Esophagus muscularis mucosa (tissue), 4 donors: ENCODE measurements at places on chromosomes 7 and 10. TPM values are rescaled to one million over a fixed set of nuclear protein-coding genes. Genes with fewer than 3 reads are reported as not detected.
A peak's percentile ranks its signal among the peaks of the same experiment; 100 is the strongest.

The AKR1D1 gene
- not detected for total RNA-seq

The P4HA1 gene
- 16.7 TPM for total RNA-seq

The PNLIPRP1 gene
- total RNA-seq = not detected

The NRBF2 gene
- total RNA-seq = 11.4 TPM

GRCh38 chr7:2355705-2356008, 1.0 kb downstream of the EIF3B start:
- H3K27me3 ChIP-seq = no peaks in the 10 kb centered on the region
- H3K4me3 ChIP-seq = peak overlapping the region; percentile 90
- H3K36me3 ChIP-seq = peaks cover 22% of the 10 kb centered on the region
- peaks cover 64% of the 10 kb centered on the region for H3K4me1 ChIP-seq
- no peak for DNase-seq
- peak overlapping the region; percentile 93 for H3K27ac ChIP-seq

DNA sequence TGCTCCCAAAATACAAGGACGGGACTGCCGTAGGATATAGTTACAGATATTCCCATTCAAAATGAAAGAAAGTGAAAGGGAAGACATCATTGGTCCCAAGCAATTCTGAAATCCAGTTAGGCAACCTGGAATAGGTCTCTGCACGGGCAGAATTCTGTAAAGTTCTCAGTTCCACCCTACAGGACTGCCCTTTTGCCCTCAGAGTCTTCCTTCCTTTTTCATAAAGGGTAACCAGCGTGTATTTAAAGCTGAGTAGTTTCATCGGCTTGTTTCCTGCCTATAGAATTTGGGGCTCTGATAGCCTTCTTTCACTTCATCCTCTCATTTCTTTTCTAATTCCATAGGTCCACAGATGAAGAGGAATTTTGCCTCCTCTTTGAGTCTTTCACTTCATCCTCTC, 20.0 kb downstream of the COPG2 start:
- no peaks in the 10 kb centered on the region for H3K27me3 ChIP-seq
- H3K27ac ChIP-seq = no peak overlapping the region
- no peak overlapping the region for H3K4me3 ChIP-seq
- no peaks in the 10 kb centered on the region for H3K4me1 ChIP-seq

GRCh38 chr10:118903251-118903650, 126.3 kb upstream of the NANOS1 start:
- no peak overlapping the region for H3K4me3 ChIP-seq
- no peaks in the 10 kb centered on the region for H3K27me3 ChIP-seq
- no peaks in the 10 kb centered on the region for H3K36me3 ChIP-seq
- DNase-seq = peak; percentile 91
- H3K4me1 ChIP-seq = peaks cover 6% of the 10 kb centered on the region
- no peak overlapping the region for H3K27ac ChIP-seq

DNA sequence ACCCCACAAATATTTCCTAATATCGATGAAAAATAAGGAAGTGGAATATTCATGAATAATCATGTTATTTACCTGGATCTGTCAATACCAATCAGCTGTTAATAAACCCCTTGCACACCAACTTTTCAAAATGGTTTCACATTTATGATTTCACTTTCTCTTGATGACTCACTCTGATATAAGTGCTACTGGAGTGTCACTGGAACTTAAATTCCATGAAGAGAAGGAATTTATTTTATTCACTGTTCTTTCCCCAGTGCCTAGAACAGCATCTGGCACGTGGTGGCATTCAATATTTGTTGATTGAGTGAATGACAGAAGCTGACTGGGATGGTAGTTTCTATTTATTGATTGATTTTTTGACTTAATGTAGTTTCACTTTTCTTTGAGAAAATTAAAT, 3.5 kb upstream of the ENO4 start:
- H3K27me3 ChIP-seq = no peaks in the 10 kb centered on the region
- no peaks in the 10 kb centered on the region for H3K36me3 ChIP-seq
- peaks cover 6% of the 10 kb centered on the region for H3K4me1 ChIP-seq
- H3K27ac ChIP-seq = no peak overlapping the region

DNA sequence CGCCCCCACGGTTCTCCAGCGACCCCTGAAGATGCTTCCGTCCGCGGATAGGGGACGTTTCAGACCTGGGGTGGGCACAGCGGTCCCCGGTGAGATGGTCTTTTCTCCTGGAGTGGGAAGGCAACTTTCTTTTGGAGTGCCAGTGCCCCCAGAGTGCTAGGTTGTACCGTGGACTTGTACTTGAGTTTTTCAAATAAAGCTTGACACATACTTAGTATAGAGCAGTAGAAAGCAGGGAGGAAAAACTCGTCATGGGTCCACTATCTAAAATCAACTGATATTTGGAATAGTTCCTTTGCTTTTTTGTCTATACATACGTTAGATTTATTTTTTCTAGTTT, 28.4 kb downstream of the RBM20 start:
- no peaks in the 10 kb centered on the region for H3K27me3 ChIP-seq
- H3K36me3 ChIP-seq = no peaks in the 10 kb centered on the region
- H3K4me1 ChIP-seq = peaks cover 13% of the 10 kb centered on the region
- no peak for DNase-seq
- H3K27ac ChIP-seq = peak overlapping the region; percentile 70
- peak overlapping the region; percentile 65 for H3K4me3 ChIP-seq

- no peaks in the 10 kb centered on the region for H3K36me3 ChIP-seq
- DNase-seq = no peak
- no peak overlapping the region for H3K27ac ChIP-seq
Measured at GRCh38 chr10:80365510-80365909, 8.9 kb downstream of the DYDC2 start.

- no peak for DNase-seq
- H3K4me1 ChIP-seq = peaks cover 5% of the 10 kb centered on the region
- H3K27me3 ChIP-seq = no peaks in the 10 kb centered on the region
Measured at GRCh38 chr7:36084485-36085091, 68.5 kb upstream of the EEPD1 start.

- H3K36me3 ChIP-seq = no peaks in the 10 kb centered on the region
- no peak for DNase-seq
- no peak overlapping the region for H3K27ac ChIP-seq
- no peaks in the 10 kb centered on the region for H3K27me3 ChIP-seq
Measured at GRCh38 chr10:3455385-3456334, 283.1 kb upstream of the PITRM1 start.

DNA sequence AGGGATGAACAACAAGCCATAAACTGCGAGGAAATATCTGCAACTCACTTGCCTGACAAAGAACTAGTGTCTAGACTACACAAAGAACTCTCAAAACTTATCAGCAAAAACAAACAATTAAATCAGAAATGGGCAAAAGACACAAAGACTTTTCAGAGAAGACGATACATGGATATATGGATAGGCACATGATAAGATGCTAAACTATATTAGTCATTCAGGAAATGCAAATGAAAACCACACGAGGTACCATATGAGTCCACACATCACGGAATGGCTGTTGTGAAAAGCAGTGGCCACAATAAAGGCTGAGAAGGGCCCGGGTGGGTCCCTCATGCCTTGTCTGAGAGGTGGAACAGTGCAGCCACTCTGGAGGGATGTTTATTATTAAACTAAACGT, 267.8 kb downstream of the WDR37 start:
- H3K4me1 ChIP-seq = no peaks in the 10 kb centered on the region
- H3K4me3 ChIP-seq = no peak overlapping the region
- no peak for DNase-seq
- H3K27me3 ChIP-seq = peaks cover 11% of the 10 kb centered on the region
- no peaks in the 10 kb centered on the region for H3K36me3 ChIP-seq

DNA sequence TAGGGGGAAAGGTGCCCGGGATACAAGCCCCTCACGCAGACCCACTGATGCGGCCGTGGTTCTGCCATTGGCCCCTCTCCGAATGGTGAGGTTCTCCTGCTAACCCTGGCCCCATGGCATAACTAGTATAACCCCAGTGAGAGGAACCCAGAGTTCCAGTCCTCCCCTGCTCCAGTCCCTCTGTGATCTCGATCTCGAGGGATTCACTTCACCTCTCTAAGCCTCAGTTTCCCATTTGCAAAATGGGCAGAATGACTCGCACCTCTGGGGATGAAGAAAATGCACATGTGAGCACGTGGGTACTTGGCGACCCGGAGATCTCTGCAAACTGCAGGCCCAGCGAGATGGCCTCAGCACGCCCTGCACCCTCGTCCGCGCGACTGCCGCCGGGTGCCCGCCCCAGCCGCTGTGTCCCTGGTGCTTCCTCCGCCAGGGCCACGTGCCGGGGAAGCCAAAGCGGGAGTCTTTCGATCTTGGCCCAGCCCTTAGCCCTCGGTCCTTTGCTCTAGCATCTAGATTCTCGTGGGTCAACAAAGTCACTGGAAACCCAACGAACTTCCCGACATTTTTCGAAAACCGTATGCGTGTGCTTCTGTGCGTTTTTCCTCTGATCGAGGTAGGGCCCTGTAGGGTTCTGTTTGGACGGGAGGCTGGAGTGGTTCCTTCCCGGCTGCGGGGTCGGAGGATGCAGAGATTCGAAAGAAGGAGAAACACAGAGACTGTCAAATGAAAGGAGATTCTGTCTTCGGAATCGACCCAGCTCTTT, 169.8 kb downstream of the UBE2H start:
- H3K27ac ChIP-seq = no peak overlapping the region
- peaks cover 88% of the 10 kb centered on the region for H3K27me3 ChIP-seq
- DNase-seq = no peak

DNA sequence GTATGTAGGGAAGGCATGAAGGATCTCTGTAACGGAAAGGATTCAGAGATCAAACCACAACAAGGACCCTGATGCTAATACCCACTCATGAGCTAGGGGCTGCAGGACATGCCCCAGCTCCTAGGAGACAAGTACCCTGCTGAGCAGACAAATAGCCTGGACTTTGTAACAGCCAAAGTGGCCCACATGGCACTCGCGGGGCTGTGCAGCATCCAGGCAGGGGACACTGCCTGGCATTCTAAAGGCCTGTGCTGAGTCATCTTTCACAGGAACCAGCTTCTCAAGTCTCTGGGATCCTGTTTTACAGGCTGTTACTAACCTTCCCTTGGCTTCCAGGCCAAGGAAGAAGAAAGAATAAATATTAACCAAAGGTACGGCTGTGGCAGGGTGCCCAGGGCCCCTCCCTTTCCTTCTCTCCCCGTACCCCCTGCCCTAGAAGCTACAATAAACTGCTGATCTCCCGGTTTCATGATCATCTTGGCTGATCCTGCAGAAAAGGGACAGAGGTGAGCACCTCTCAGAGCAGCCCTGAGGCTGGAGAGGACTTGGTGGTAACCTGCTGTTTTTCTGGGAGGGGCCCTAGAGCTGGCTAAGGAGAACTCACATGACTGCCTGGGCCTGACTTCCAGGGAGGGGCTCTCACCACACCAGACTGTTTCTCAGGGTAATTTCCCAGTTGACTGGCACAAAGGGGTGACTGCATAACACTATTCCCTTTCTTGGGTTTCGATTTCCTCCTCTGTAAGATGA, 4.2 kb upstream of the RPEL1 start:
- H3K36me3 ChIP-seq = no peaks in the 10 kb centered on the region
- no peak overlapping the region for H3K4me3 ChIP-seq
- no peaks in the 10 kb centered on the region for H3K27me3 ChIP-seq
- no peak for DNase-seq

DNA sequence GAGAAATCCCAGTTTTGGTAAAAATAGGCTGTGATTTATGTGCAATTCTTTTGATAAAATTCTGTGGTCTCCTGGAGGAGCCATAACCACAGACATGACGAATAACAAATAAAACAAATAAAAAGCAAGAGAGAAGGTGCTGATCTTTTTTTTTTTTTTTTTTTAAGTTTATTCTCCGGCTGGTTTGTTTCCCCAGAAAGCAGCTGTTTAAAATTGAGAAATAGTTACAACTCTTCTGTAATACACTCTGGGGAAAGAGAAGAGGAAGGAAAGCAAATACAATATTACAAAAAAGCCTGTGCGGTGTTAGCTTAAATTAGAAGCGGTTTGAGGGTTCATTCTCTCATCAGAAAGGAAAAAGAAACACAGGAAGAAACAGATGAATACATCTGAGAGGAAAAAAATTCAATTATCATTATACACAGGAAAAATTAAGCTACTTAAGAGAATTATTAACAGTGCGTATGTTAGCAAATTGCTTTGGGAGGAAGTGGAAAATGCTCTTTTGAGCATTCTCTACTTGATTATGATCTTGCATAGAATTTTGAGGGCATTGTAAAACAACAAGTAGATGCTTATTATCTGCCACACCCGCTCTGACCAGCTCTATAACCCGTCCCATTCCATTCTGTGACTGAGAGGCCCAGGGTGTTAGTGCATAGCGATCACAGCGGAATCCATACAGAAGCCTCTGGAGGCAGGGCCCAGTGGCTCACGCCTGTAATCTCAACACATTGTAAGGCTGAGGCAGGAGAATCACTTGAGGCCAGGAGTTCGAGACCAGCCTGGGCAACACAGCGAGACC, 40.6 kb upstream of the WAC start:
- H3K27ac ChIP-seq = no peak overlapping the region
- no peaks in the 10 kb centered on the region for H3K27me3 ChIP-seq
- no peaks in the 10 kb centered on the region for H3K36me3 ChIP-seq
- no peaks in the 10 kb centered on the region for H3K4me1 ChIP-seq
- no peak for DNase-seq

- peaks cover 51% of the 10 kb centered on the region for H3K36me3 ChIP-seq
- H3K27ac ChIP-seq = peak overlapping the region; percentile 58
- no peak overlapping the region for H3K4me3 ChIP-seq
Measured at GRCh38 chr7:137871170-137871915, 24.6 kb upstream of the DGKI start.

GRCh38 chr7:39312254-39312989, 253.8 kb upstream of the YAE1 start:
- H3K4me1 ChIP-seq = no peaks in the 10 kb centered on the region
- no peaks in the 10 kb centered on the region for H3K36me3 ChIP-seq
- DNase-seq = no peak
- H3K4me3 ChIP-seq = no peak overlapping the region
- no peak overlapping the region for H3K27ac ChIP-seq

DNA sequence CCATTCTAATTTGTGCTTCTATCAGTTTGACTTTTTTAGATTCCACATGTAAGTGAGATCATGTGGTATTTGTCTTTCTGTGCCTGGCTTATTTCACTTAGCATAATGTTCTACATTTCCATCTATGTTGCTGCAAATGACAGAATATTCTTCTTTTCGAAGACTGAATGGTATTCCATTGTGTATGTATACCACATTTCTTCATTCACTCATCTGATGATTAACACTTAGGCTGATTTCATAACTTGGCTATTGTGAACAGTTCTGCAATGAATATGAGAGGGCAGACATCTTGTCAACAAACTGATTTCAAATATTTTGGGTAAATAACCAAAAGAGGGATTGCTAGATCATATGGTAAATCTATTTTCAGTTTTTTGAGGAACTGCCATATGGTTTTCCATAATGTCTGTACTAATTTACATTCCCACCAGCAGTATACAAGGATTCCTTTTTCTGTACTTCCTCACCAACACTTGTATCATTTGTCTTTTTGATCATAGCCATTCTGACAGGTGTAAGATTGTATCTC, 52.9 kb downstream of the ZNF22 start:
- H3K4me3 ChIP-seq = no peak overlapping the region
- DNase-seq = no peak
- H3K4me1 ChIP-seq = no peaks in the 10 kb centered on the region

GRCh38 chr10:76285012-76285411, 853.6 kb downstream of the LRMDA start:
- no peaks in the 10 kb centered on the region for H3K36me3 ChIP-seq
- H3K27ac ChIP-seq = no peak overlapping the region
- no peaks in the 10 kb centered on the region for H3K27me3 ChIP-seq
- no peak overlapping the region for H3K4me3 ChIP-seq
